Breast epithelium (tissue), 4 donors: ENCODE measurements at places on chromosomes 5 and 9.

- no peak for DNase-seq
Observed at GRCh38 chr5:57650360-57651069, 167.9 kb upstream of the ACTBL2 start.

DNA sequence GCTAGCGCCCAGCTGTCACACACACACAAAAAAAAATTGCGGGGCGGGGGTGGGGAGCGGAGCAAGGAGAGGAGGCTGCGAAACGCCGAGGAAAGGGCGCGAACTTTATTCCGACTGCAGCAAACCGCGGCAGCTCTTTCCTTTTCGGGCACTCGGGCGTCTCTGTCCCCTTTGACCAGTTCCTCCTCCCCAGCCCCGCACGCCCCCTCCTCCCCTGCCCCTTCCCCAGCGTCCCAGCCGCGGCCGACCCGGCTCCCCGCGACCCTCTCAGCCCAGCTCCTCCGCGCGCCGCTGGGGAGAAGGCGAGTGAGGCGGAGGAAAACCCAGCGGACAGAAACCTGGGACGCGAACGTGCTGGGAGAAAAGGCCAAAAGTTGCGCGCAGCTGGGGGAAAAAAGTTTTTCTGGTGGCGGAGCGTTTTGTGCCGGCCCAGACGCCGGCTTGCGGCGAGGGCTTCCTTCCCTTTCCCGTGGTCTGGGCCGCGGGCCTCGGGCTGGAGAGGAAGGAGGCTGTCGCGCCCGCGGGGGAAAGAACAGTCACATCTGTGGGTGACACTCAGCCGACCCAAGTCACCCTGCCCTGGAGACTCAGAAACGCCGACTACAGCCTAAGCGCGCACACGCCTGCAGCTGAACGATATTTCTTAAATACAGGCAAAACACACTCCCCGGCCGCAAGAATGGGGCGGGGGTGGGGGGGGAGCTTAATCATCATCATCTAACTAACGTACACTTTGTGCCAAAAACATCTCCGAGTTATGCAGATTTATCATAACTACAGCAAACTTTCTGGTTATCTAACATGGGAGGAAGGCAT is 1.1 kb upstream of the BNC2 start:
- DNase-seq, result no peak

DNA sequence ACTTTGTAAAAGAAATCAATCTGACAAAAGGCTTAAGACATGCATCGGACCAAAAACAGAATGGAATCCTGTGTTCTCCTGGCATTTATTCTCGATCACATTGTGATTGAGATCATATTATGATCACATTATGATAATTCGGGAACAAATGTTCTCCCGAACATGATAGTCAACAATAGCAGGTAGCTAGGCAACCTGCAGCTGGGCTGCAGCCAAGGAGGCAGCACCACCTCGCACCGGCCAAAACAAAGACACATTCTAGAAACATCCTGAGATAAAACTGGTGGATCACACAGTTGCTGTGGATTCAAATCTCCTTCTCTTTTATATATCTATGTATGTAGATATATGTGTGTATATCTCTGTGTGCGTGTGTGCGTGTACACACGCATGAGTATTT is 480.6 kb upstream of the CYLC2 start:
- peak; percentile 31 for DNase-seq

- DNase-seq, result no peak
Observed at GRCh38 chr5:132807163-132807838, 5.8 kb upstream of the SOWAHA start.

DNA sequence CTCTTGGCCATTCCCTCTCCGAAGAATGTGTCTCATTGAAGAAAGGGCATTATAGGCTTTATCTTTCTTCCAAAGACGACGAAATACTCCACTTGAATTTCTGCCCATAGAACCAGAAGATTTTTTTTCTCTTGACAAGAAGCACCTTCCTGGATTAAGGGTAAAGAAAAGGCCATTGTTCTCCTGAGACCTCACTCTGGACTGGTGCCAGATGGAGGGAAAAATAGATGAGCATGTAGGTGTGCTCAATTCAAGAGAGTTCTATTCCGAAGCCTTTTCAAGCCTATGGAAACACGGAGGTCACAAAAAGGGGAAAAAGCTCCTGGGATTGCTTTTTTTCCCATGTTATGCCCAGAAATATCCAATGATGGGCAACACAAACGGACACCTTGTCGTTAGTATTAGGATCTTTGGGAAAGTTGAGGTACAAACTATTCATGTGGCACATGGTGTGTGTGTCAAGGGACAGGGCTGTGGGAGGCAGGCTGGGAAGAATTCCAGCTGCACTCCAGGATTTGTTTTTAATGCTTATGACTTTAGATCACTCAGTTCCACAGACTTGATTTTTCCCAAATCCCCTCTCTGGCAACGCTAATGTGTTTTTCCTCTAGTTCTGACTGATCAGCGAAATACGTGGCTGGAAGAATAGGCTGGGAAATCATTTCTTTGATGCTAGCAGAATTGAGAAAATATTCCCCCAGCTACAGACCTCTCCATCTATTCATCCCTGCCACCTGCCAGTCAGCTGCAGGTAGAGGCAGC is 89.9 kb downstream of the SIL1 start:
- peak; percentile 78 for DNase-seq

GRCh38 chr5:73764586-73764985 is 138.6 kb downstream of the ARHGEF28 start:
- no peak for DNase-seq

GRCh38 chr5:129973716-129974426 is 69.6 kb downstream of the CHSY3 start:
- no peak for DNase-seq

- no peak for DNase-seq
Observed at GRCh38 chr5:147854894-147855773, 23.4 kb upstream of the SCGB3A2 start.

- no peak for DNase-seq
Observed at GRCh38 chr9:73074176-73074708, 77.4 kb upstream of the ANXA1 start.

DNA sequence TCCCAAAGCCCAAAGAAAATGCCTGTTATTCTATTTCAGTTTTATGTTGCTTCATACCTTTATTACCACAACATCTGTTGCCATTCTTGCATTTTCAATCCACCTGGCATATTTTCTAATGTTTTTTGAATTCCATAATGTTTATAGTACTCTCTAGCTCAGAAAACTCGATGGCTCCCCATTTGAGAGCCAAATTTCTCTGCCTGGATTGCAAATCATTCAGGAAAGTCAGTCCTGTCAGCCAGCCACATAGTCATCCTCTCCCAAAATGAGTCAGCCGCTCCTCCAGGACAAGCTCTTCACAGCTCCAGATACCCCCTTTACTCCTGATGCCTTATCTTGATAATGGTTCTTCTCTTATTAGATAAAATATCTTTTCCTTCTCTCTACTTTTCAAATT is 78.2 kb upstream of the ADCY2 start:
- no peak for DNase-seq

- DNase-seq, result no peak
Observed at GRCh38 chr9:112917987-112918362, 27.3 kb upstream of the SLC46A2 start.

DNA sequence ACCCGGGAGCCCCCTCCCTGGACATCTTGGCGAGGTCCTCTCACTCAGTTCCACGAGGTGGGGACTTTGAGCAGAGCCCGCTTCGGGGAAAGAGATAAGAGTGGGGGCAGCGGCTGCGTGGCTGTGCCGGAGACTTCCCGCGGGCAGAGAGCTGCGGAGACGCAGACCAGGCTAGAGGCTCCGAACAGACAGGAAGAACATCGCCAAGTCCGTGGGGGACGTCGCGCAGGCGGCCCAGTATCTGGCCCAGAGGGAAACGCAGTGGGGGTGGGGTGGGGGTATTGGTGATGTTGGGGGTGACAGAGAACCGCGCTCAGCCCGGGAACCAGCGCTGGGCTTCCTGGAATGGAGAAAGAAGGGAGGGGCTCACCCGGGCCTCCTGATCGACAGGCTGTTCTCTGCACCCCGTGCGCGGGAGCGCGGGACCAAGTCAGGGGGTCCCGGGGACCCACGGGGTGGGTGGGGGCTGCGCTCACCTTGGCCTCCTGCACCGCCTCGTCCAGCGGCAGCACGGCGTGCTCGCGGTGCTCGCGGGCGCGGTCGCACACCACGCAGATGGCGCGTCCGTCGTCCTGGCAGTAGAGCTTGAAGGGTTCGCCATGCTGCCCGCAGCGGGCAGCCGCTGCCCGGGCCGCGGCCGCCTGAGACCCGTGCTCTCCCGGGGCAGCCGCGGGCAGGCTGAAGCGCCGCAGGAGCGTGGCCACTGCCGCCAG is 727 bp downstream of the TRIM7 start:
- DNase-seq, result no peak

DNA sequence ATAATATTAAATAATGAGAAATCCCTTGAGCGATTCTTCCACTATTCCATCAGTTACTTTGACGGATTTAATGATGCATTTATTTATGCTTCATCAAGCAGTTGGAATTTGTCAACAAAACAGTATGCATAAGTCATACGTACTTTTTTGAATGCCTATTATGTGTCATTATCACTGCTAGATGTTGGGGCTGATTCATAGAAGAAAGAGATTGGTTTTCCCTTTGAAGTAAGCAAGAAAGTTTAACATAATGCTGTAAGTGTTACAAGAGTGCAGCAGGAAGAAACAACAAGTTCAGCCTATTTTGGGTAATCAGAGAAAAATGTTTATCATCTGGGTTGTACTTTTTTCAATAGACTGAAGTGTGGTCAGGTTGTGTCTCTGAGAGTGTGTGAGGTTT is 121.2 kb upstream of the RANBP3L start:
- no peak for DNase-seq

DNA sequence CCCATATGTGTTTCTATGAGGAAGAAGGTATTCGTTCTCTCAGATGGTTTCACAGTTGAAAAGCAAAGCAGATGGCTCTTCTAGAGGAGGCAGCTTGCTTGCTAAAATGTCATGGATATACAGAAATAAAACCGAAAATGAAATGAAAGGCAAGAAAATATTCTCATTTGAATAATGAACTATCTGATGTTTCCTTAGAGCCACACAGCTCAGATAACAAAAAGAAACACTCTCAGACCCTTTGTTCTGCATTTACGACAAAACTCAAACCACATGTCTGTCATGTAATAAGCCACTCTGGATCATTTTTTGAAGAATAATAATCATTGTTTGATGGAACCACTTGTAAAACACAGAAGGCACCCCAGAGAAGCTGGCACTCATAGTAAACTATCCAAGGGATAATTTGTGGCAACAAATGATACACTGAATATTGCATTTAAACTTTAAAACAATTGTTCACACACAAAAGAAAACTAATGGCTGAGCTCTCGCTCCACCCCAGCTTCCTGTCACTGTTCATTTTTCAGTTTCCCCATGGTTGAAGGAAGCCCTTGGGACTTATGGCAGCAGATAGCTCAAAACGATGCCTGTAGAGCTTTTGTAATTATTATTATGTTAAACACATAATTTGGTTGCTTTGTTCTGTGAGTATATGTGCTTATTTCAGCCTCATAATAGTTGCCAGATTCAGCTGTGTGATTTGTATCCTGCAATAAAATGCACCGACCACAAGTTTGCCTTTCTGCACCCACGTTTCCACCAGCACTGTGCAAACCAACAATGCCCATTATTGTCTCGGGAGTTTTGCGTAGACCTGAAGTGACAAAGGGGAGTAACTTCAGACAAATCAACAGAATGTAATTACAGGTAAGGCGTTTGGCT is 256.0 kb downstream of the TMEM167A start:
- DNase-seq, result no peak
